ENCODE measurements at places on chromosomes 16 and 17.

DNA sequence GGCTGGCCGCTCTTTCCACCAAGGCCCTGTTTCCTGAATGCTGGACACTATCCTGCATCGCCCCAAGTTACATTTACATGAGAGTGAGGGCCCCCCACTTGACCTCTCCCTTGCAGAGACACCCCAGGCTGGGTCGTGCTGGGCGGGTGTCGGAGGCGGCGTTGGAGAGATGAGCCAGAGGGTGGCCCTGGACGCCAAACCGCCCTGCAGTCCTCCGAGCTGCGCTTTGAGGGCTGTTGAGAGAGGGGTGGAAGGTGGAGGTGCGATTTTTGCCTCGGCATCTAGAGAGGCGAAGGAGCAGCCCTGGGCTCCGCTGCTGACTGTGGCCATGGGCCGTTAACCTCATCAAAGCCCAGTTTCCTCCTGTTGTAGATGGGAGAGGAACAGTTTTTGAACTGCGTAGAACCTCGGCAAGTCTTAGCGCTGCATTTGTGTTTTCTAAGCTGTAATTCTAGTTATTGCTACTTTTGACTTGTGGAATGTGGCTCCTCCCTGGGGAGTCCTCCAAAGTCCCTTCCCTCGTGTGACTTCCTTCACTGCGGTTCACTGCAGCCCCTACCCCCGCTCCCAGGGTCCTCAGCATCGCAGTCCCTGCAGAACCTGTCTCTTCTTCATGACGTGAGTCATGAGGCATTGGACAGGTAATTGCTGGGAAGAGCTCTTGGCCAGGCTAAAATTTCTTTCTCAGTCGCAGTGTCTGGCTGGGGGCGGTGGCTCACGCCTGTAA is 986 bp upstream of the ELOB start:
- peak; percentile 36 for DNase-seq

GRCh38 chr17:55897301-55897700 is 146.4 kb downstream of the PCTP start:
- DNase-seq: no peak

DNA sequence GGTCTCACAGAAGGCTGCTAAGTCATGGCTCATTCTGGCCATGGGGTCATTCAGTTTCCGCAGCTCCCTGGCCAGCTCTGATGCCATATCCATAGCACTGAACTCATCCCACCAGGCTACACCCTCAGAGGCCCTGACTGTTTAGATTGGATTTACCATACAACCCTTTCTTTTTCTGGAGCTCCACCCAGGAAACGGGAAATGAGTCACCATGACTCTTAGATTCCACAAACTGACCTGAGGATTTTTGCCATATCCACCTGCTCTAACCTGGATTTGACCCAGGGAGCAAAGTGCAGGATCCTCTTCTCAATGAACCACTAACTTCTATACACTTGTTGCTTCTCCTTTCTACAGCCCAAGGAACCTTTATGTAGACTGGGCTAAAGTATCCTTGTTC is 20.3 kb upstream of the CALB2 start:
- DNase-seq: no peak

- DNase-seq: no peak
Observed at GRCh38 chr17:74773871-74774286, 2.3 kb downstream of the NAT9 start.

Measured in activated CD4-positive, alpha-beta T cell treated with anti-CD3 and anti-CD28 coated beads, Interleukin-2, amount 50 U/mL, for 48 hours (primary cell).